ENCODE measurements at places on chromosomes 12 and 14.

DNA sequence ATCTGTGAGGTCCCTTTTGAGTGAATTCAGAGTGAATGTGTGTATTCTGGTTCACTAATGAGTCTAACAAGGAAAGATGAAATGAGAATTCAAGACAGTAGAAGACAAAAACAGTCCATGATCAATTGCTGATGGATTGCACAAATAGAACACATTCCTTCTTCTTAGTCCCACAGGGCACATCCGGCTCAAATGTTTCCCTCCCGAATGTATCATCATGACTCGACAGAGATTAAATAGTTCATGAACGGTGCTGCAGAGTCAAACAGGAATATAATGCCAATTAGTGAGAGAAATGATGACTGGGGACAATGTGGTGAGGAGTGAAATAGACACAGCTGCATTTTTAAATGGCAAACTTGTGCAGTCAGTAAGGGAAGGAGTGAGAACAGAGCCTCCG lies 11.5 kb upstream of the SFSWAP start:
- no peak for DNase-seq

- no peak for DNase-seq
These were observed 6.3 kb upstream of the DICER1 start for GRCh38 chr14:95163666-95164065.

DNA sequence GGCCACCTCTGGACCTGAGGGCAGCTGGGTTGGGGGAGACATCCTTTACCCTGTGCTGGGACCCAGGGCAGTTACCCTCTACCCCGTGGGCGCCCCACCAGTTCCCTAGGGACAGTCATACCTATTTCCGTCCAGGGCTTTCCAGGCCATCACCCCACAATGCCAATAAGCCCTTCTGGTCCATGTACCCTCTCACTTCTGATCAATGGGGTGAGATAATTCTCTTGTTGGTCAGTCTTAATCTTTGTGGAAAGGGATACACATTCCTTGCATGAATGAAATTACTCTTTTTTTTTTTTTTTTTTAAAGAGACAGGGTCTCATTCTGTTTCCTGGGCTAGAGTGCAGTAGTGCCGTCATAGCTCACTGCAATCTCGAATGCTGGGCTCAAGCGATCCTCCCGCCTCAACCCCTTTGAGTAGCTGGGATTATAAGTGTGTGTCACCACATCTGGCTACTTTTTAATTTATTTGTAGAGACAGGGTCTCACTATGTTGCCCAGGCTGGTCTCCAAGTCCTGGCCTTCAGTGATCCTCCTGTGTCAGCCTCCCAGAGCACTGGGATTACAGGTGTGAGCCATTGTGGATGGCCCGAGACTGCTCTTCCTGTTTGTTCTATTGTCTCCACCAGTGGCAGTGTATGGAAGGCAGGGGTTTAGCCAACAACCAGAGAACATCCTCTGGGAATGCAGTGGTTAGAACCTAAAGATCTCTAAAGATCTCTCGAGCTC lies 46.3 kb upstream of the STON2 start:
- no peak for DNase-seq

- DNase-seq, result no peak
These were observed 16.7 kb downstream of the ALDH1L2 start for GRCh38 chr12:105067511-105068031.

- DNase-seq, result no peak
These were observed 191.7 kb downstream of the RASSF9 start for GRCh38 chr12:85644508-85644907.

GRCh38 chr14:89507521-89507920 lies 90.5 kb upstream of the FOXN3 start:
- DNase-seq, result no peak

- no peak for DNase-seq
These were observed 13.7 kb downstream of the PRKCH start for GRCh38 chr14:61335049-61335448.

DNA sequence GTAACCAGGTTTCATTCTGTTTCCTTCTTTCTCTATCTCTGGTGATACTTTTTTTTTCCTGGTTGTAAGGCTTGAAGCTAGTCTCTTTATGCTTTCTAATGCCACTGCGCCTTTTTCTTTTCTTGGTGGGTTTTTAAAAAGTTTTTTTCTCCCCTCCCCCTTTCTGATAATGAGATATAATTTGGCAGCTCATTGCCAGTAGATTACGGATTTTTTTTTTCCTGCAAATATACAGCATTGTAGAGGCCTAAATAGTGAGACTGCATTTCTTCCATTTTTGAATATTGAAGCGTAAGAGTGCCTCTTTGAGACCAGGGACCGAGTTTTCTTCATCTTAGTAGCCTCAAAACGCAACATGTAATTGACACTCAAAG lies 1.1 kb downstream of the PAPOLA start:
- no peak for DNase-seq

DNA sequence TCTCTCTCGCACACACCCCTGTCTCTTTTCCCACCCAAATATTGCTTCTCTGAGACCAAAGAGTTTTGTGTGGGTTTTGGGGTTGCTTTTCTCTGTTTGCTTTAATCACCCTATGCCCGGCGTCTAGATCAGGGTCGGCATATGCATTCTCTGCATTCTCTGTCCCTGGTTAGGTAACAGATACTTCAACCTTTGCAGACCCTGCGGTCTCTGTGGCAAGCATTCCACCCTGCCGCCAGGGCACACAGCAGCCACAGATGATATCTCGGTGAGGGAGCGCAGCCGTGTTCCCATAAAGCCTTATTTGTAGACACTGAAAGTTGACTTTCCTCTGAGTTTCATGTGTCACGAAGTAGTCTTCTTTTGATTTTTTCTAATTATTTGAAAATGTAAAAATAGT lies 110.4 kb upstream of the FZD10 start:
- DNase-seq, result no peak

DNA sequence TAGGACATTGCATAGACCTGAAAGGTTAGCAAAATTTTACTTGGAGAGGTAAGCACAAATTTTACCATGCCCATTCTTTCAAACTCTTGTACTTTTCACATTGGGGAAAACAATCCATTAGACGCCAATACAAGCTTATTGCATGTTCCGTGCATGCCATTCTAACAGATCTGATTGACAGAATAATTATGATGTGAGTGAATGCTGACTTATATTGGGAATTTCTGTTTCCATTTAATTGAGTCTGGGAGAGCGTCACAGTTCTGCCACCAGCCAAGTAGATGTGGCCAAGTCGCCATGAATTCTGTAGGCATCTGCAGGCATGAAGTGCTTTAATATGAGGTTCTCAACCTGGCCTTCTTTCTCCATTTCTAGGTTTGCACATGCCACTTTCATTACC lies 1097.4 kb downstream of the VRK1 start:
- no peak for DNase-seq

DNA sequence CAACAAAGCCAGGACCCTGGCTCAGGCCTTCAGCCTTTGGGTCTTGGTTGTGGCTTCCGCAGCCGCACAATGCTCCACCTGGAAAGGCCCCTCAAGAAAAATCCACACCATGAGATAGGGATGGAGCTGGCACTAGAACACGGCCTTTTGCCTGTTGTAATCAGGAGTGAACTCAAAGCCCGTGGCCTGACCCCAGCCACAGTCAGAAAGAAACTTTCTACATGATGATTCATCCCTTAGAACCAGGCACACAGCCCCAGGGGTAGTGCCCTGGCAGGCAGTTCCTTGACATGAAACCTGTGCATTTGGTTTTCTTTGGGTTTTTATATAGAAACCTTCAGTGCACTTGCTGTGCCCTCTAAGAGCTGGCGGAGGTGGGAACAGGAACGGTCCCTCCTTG lies 5.1 kb downstream of the CLMN start:
- no peak for DNase-seq

Measured in DMS 273 treated with DMSO at 0.1 percent for 48 hours (cell line).